ENCODE measurements at places on chromosomes 2 and 18.

GRCh38 chr2:19225126-19225525, 133.3 kb downstream of the OSR1 start:
- no peak for DNase-seq

- DNase-seq: no peak
Observed at GRCh38 chr2:20333738-20334137, 16.9 kb downstream of the PUM2 start.

GRCh38 chr18:13982126-13982525, 66.8 kb upstream of the MC2R start:
- no peak for DNase-seq

DNA sequence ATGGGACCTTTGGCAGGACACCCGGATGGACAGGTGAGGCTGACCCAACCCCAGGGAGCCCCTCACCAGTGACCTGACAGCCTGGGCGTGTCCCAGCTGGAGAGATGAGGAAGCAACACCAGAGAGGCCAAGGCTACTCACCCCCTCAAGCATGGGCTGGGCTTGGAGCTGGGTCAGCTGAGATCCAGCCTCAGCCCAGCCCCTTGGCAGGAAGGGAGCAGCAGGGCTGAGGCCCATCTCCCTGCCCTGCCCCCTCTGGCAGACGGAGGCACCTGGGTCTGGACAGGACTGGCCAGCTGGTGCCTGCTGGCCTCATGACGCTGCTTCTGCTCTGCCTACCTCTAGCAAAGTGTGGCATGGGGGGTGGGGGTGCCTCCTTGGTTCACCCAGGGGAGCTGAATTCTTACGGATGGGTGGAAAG, 37.8 kb downstream of the HS6ST1 start:
- no peak for DNase-seq

DNA sequence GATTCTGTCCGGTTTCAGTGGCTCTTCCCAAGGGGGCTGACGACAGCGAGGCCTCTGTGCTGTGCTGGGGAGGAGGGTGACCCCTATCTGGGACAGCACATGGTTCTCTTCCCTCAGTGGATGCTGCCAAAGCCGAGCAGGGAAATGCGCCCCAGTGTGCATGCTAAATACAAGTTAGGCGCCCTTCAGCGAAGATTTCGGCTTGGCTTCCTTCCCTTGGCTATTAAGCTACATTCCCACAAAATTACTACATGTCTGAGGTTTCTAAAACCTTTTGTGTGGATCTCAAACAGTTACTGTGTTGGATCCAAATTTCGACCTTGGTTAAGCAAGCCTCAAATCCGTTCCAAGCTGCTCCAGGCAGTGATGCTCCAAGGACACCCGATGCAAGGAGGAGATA, 440.3 kb downstream of the NRXN1 start:
- DNase-seq: no peak

DNA sequence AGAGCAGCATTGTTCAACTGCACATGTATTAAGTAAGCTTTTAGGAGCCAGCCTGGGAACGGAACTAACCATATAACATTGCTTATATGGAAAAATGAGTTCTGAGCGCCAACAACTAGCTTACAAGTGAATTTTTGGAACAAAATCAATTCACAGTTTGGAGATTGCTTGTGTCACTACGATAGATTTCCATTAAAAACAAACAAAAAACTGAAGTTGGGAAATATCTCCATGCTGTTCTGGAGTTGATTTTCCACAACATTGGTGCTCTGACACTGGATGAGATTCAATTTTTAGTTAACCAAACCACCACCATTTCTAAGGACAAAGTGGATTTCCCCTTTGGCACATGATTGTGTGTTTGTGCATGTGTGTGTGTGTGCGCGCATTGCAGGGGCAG, 56.9 kb upstream of the ZNF397 start:
- no peak for DNase-seq

DNA sequence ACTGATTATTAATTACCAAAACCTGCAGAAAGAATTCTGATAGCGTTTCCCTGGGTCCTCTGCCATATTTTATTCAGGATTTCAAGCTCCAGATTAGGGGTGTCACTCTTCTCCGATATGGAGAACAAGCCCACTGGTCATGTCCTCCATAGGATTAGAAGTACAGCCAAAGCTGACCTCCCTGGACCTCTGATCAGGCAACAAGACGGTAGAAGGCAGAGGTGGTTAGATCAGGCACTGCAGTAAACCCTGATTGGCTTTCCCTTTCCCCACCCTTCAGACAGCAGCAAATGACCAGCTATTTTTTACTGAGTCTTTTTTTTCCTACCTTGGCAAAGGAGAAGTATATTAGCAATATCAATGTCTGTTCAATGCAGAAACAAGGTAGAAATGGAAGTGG, 37.7 kb downstream of the SPC25 start:
- no peak for DNase-seq

- no peak for DNase-seq
Observed at GRCh38 chr2:26196683-26197418, 24.0 kb downstream of the GAREM2 start.

- DNase-seq: no peak
Observed at GRCh38 chr2:138910427-138910826, 130.2 kb upstream of the NXPH2 start.

- no peak for DNase-seq
Observed at GRCh38 chr2:862731-863466, 87.8 kb upstream of the SNTG2 start.

DNA sequence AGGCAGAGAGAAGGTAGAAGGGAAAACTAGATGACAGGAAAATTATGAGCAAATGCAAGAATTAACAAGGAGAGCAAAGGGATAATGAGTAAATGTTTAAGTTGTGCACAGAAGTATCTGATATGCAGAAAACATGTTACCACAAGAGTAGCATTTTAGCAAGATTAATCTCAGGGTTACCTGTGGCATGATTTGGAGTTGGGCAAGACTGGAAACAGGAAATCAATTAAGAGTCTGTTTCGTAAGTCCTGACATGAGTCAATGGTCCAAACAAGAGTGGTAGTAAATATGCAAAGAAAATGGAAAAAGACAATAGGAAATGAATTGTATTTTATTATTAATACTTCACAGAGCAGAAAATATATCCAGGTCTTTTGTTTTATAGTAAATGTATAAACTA, 17.3 kb upstream of the MTX2 start:
- no peak for DNase-seq

- DNase-seq: no peak
Observed at GRCh38 chr2:109371481-109372170, 242.1 kb downstream of the SEPTIN10 start.

DNA sequence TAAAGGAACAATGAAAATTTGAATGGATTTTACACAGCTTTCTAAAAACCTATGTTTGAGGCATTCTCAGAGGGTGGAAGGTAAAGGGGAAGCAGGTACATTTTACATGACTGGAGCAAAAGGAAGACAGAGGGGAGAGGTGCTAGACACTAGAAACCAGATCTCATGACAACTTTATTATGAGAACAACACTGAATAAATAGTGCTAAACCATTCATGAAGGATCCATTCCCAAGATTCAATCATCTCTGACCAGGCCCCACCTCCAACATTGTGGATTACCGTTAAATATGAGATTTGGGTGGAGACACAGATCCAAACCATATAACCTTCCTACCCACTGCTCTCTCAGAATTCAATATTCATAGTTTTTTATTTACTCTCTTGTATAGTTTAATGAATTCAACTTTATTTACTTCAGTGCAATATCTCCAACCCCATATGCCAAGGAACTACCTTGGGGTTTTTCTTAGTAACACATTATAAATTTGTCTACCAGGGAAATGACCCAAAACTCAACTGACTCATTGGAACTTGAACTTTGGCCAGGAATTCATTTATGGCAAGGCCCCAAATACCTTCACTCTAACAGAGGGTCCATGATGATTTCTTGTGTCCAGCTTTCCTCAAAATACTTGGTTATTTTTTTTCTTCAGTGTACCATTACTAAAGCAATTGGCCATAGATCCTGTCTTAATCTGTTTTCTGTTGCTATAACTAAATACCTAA, 317.8 kb downstream of the GULP1 start:
- no peak for DNase-seq

GRCh38 chr2:148982282-148982681, 56.2 kb upstream of the LYPD6B start:
- DNase-seq: no peak

DNA sequence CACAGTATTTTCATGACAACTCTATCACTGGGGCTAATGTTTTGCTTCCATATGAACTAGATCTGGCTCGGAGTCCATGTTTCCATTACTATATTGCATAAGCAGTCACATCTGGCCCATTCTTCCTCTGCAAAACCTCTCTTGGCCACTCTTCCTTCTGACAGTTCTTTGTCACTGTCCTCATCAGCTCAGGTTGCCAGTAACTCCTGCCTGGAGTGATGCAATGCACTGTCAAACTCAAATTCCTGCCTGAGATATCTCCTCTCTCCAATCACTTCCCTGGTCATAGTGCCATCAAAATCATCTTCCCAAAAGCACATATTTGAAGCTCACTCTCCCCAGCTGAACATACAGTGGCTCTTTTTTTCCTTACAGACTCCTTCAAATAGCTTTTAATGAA, 66.1 kb downstream of the COLEC12 start:
- no peak for DNase-seq

- no peak for DNase-seq
Observed at GRCh38 chr2:125935559-125935958, 720.4 kb upstream of the GYPC start.

GRCh38 chr2:151762694-151763093, 28.4 kb upstream of the NEB start:
- no peak for DNase-seq

- no peak for DNase-seq
Observed at GRCh38 chr2:15009681-15010080, 377.2 kb downstream of the LRATD1 start.

DNA sequence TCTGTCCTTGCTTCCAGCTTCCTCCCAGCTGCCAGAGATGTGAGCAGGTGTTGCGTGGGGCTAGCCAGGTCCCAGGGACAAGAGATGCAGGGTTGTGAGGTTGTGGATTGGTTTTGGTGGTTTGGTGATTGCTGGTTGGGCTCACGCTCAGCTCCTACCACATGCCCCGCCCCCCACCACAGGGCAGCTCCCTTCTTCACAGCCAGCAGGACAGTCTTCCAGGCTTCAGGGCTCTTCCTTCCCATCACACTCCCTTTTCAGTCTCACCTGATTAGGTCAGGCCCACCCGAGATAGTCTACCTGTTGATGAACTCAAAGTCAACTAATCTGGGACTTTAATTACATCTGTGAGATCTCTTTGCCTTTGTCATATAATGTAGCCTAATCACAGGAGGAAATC, 52.0 kb upstream of the GLI2 start:
- DNase-seq: no peak

DNA sequence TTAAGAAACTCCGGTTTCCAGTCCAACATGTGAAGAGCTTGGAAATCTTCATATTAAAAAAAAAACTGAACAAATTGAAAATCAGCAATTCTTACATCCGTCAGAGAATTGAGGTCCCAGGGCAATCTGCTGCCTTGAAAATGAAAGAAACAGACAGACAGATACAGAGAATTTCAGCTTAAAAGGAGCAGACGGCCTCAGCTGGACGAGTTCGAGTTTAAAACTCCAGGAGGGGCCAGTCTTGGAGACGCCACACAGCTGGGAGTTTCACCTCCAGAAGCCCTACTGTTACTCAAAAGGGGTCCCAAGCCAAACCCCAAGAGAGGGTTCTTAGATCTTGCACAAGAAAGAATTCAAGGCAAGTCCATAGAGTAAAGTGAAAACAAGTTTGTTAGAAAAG, 226.5 kb upstream of the ARL4C start:
- DNase-seq: no peak

DNA sequence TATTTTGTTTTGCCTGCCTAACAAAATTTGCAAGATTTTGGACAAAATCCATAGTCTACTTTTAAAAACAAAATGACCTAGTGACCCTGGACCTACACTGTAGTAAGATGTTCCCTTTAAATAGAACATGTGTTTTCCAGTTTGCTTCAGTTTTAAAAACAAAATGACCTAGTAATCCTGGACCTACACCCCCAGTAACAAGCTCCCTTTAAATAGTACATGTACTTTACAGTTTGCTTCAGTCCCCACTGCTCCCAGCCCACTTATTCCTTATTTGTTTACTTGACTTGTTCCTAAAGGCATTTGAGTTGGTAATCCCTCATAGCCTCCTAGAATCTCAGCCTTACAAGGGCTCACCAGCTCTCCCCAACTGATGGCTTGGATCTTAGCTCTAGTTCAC, 34.5 kb upstream of the HTR2B start:
- no peak for DNase-seq

GRCh38 chr2:215447056-215447455, 11.2 kb upstream of the FN1 start:
- DNase-seq: no peak

- DNase-seq: no peak
Observed at GRCh38 chr2:189657867-189658266, 3.4 kb upstream of the ASNSD1 start.

GRCh38 chr2:237092920-237093781, 7.5 kb downstream of the COPS8 start:
- DNase-seq: no peak

DNA sequence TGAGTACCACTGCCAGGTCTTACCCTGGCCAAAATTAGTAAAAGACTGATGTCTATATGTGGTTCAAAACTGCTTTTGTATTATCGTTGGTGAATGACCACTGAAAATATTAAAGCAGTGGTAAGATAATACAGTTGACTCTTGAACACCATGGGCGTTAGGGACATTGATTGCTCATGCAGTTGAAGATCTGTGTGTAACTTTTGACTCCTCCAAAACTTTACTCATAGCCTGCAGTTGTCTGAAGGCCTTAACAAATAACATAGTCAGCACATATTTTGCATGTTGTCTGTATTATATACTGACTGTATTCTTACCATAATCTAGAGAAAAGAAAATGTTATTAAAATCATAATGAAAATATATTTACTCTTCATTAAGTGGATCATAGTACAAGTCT, 5.8 kb upstream of the ANKRD12 start:
- no peak for DNase-seq

DNA sequence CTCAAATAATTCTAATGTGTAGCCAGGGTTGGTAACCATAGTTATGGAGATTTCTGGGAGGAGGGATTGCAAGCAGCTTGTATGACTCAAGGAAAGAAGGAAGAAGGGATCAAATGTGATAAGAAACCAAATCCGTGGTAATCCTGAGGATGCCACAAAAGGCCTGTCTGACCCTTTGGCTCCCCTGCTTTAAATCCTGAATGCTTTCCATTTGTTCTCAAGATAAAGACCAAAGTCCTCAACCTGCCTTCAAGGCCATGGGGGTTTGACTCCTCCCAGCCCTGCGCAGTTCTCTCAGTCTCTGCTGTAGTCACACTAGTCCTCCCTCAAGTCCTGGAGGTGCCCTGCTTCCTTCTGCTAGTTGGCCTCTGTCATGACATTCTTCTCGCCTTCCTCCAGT, 74.0 kb downstream of the SUMO1 start:
- DNase-seq: no peak
